ENCODE measurements at places on chromosomes 3 and 15.

GRCh38 chr3:100260081-100260684 lies 609 bp upstream of the TBC1D23 start:
- DNase-seq = no peak

- no peak for DNase-seq
Measured at GRCh38 chr3:127030508-127031412, 47.8 kb downstream of the PLXNA1 start.

DNA sequence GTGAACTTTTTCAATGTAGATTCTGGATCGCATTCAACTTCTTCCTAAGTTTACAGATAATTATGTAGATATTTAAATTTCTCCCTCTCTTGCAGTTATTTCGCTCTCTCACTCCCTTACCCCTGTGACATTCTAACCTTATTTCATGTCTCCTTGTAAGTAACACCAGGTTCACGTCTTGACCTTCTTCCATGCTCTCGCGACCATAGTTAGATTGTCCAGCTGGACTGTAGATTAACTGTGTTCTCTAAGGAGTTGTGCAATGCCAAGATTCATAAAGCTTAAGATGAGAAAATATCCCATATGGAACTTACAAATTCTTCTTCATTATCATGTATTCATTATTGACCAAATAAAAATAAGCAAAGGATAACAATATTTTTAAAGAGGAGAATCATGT lies 430.5 kb downstream of the GABRG3 start:
- no peak for DNase-seq

DNA sequence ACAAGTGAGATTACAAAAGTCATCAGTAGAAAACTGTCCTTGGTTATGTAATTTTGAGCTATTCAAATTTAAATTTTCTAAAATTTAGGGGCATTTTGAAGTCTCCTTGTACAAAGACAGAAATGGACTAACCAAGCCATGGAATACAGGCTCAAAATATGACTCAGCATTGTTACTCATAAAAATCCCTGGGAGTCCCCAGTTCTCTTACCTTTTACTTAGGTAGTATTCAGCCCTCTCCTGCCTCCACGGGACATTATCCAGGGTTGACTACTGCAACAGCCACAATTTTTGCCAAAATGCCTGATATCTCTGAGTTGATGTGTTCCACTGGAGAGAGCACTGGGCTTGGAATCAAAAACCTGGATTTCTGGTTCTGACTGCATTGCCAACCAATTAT lies 25.0 kb downstream of the CLDN18 start:
- DNase-seq = no peak

DNA sequence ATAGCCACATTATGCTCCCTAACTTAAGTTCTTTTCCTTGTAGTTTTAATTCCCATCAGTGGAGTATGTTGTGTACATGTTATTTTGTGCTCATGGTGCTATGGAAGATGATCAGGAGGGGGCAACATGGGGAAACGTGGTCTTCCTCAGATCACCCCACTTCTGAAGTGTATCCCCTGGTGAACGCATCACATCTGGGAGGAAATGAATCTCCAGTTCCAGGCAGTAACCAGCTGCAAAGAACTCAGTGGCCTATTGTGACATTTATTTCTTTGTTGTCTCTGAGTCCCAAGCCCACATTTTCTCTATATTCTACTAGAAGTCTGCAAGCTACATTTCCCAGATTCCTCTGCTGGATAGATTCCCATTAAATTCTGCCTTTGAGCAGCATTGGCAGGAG lies 217.0 kb downstream of the SATB1 start:
- no peak for DNase-seq

- DNase-seq = peak; percentile 86
Measured at GRCh38 chr3:141828890-141829289, 47.6 kb upstream of the ATP1B3 start.

- no peak for DNase-seq
Measured at GRCh38 chr15:100968050-100968966, 49.2 kb downstream of the LRRK1 start.

GRCh38 chr3:54427941-54428871 lies 305.9 kb downstream of the CACNA2D3 start:
- DNase-seq = peak; percentile 51

DNA sequence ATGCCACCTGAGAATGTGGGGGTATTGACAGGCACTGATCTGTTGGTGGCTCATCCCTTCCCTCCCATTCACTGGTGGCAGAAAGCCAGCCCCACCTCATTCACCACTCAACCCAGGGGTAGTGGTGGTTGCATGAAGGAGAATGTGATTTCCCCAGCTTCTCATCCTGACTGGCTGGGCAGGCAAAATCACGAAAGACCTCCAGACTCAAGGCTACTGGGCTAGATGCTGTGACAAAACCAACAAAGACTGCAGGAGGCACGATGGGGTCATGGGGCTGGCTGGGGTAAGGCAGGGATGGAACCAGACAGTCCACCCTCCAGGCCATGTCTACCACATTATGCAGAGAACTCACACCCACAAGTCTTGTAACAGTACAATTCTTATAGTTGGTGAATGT lies 33.9 kb downstream of the FSTL1 start:
- DNase-seq = no peak

DNA sequence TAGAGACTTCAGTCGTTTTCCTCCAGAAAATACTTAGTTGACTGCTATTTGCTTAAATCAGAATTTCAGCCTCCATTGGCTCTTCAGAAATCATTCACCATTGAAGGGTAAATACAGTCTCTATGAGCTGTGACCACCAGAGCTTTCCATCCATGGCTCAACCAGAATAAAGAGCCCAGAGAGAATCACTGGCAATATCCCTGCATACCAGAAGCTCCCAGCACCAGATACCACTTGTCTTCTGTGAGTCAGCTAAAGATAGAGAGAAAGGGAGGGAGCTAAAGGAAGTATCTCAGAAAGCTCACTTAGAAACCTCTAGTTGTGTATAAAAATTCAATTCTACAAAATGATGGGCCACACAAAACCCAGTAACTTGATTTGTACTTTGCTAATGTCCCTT lies 115.2 kb upstream of the TMCO5A start:
- DNase-seq = no peak
